ENCODE measurements at places on chromosomes 7 and 10.

DNA sequence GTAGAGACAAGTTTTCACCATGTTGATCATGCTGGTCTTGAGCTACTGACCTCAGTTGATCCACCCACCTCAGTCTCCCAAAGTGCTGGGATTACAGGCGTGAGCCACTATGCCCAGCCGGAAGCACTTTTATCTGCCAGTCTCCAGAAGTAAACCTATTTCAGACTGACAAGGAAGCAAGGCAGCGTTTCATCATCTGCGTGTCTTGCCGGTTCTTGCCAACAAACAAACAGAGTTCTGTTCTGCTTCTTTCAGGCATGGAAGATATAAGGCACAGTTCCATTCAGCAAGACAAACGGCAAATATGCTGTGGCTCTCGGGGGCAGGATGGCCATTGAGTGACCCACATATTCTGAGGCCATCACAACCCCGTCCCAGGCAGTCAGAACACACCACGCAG, 15.5 kb upstream of the LARP4B start:
- DNase-seq, result no peak

GRCh38 chr10:13236638-13237037, 2.5 kb upstream of the UCMA start:
- DNase-seq, result no peak

DNA sequence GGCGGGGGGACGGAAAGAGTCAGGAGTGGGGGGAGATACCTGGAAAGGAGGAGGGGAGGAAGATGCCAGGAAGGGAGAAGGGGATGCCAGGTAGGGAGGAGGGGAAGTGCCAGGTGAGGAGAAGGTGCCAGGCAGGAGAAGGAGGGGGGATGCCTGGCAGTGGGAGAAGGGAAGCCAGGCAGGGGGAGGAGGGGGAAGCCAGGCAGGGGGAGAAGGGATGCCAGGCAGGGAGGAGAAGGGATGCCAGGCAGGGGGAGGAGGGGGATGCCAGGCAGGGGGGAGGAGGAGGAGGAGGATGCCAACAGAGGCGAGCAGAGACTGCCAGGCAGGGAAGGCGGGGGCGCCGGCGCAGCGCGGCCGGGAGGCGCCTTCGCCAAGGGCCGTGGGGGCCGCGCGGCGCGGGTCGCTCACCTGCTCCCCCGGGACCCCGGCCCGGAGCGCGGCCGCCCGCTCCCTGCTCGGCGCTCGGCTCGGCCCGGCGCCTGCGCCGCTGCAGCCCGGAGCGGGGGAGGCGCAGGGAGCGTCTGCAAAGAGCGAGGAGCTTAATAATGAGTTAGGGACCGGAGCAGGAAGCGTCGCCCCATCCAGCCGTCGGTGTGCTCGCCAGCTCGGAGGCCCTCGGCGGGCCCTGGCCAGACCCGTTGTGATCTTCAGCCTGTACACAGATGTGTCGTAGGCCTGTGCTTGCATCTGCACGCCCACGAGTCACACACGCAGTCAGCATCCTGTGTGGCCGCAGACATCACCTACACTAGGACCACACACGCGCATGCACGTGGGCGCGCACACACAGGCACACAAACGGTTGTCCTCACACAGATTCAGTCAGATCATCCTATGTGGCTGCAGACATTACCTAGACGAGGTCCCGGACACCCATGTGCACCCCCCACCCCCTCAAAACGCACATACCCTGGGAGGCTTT, 28.4 kb upstream of the SMARCD3 start:
- peak; percentile 37 for DNase-seq

DNA sequence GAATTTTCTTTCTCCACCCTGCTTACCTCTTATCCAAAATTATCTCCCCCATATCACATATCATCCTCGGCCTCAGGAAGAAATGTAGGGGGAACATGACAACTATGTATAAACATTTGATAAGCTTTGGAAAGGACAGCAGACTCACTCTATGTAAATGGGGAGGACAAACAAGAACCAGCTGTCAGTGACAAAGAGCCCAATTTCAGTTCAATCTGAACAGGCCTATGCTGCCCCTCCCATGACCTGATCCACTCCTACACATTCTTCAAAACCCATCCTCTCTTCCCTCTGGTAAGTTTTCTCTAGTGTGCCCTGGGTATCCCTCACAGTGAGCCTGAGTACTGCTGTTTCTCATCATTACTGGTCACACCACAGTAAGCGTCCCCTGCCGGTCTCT, 20.8 kb downstream of the FZD9 start:
- DNase-seq, result no peak

DNA sequence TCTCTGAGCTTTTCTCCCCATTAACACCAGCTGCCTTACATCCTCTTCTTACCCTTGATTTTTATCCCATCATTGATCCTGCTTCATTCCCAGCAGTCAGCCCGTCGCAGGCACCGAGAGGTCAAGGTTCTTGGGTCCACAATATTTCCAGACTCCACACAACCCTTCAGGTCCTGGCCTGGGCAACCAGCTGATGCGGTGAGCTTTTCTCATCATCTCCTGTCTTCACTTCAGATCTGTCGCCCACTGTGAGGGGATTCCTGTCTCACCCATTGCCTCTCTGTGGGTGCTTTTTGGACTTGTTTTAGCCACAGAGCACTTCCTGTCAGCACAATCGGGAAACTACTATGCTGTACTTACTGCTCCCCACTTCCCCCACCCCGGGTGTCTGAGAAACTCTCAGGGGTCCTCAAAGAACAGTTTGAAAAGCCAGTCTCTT, 8.4 kb upstream of the PVRIG start:
- no peak for DNase-seq

DNA sequence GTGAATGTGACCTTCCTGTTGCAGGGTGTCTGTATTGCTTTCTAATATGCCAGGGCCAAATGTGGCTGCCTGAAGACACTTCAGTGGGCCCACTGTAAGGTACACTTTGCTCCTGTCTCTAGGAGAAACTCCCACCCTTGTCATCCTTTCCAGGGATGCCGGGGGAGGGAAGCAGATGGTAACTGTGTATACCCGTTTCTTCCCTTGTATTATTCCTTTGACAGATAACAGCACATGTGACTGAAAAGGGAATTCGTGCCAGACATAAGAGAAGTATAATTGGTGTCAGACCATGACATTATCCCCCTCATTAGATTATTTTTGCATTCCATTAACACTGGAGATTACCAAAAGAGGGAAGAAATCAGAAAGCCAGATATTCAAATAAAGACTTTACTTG, 317.7 kb downstream of the CAMK1D start:
- no peak for DNase-seq

DNA sequence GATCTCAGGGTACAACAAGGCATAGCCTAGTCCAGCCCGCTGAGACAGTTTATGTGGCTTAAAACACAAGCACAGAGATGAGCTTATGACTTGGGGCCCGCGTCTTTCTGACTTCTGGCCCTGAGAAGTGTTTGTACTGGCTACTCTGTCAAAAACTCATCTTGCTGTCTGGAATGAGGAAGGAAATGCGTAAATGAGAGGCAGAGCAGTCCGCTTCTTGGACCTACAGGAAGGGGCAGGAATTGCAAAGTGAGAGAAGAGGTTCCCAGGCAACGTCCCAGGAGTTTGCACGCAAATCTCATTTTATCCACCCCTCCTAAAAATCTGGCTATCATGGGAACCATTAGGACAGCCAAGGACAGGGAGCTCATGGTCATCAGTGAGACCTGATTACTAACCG, 5.5 kb downstream of the ANXA11 start:
- peak; percentile 93 for DNase-seq

GRCh38 chr7:43491984-43492383, 90.9 kb upstream of the STK17A start:
- peak; percentile 81 for DNase-seq

GRCh38 chr7:467393-467828, 52.2 kb downstream of the PDGFA start:
- no peak for DNase-seq

DNA sequence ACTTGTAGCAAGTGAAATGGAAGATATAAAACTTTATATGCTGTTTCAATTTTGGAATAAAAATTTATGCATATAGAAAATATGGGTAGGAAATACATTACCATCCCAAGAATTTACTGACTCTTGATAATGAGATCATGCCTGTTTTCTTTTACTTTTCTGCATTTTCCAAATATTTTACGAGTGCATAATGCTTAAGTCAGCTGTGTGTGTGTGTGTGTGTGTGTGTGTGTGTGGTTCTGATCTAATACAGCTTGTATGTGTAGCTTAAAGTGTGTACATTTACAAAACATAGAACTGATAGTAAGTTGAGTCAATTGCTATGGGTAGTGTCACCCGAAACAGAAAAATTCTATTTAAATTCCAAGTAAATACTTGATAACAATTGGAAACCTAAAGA, 315.9 kb upstream of the LRRN3 start:
- DNase-seq, result no peak

DNA sequence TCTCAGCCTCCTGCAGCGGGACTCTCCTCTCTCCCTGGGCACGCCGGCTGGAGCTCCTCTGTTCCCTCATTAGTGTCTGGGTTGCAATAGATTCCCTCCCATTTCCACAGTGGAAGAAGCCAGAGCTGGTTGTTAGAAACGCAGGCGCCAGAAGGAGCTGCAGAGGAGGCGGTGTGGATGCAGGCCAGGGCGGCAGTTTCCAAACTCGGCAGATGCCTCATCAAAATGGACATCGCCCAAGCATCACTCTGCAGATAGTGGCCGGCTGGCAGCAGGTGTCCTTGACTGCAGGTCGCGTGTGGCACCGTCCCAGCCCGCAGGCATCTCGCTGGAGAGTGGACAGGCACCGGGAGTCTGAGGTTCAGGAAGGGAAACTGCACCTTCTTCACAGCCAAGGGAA, 201.8 kb downstream of the TCERG1L start:
- no peak for DNase-seq

DNA sequence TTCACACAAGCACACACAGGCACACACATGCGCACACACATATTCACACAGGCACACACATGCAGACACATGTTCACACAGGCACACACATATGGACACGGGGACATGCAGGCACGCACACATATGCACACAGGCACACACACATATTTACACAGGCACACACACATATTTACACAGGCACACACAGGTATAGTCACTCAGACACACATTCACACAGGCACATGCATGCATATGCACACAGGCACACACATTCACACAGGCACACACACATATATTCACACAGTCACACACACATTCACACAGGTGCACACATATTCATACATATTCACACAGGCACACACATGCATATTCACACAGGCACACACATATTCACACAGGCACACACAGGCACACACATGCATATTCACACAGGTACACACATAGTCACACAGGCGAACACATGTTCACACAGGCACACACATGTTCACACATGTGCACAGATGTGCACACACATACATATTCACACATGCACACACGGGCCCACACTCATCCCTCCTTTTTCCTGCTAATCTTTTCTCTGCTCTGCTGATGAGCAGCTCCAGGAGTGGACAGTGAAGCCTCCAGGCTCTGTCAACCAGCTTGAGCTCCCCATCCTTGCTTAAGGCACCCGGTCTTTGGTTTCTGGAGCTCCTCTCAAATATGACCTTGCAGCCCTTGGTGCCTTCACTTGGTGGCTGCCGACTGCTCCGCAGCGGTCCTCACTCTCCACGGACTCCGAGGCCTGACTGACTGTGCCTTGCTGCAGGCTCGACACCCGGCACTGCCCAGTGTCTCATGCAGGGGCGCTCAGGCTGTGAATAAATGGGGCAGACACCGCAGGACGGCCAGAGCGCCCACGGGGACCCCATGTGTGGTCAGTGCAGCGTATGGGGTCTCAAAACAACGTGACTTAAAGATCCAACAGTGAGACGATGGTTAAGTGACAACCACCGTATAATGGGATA, 581.2 kb upstream of the MGMT start:
- no peak for DNase-seq

- DNase-seq, result no peak
Measured at GRCh38 chr10:69513617-69514016, 59.6 kb downstream of the NEUROG3 start.

DNA sequence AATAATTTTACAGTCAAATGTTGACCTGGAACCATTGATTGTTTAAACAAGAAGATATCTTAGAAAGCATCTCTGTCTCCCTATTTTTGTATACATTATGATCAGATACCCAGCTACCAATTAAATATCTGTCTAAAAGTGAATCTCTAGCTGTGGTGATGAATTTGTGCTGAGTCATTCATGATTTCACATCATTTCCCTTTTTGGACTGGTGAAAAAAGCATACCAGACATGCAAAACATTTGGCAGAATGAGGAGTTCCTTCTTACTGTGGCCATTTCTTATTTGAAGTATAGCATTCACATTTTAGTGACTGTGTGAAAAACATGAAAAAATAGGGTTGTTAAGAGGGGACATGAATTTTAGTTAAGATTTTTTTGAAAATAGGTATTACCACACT, 98.0 kb upstream of the GATA3 start:
- DNase-seq, result peak; percentile 66

DNA sequence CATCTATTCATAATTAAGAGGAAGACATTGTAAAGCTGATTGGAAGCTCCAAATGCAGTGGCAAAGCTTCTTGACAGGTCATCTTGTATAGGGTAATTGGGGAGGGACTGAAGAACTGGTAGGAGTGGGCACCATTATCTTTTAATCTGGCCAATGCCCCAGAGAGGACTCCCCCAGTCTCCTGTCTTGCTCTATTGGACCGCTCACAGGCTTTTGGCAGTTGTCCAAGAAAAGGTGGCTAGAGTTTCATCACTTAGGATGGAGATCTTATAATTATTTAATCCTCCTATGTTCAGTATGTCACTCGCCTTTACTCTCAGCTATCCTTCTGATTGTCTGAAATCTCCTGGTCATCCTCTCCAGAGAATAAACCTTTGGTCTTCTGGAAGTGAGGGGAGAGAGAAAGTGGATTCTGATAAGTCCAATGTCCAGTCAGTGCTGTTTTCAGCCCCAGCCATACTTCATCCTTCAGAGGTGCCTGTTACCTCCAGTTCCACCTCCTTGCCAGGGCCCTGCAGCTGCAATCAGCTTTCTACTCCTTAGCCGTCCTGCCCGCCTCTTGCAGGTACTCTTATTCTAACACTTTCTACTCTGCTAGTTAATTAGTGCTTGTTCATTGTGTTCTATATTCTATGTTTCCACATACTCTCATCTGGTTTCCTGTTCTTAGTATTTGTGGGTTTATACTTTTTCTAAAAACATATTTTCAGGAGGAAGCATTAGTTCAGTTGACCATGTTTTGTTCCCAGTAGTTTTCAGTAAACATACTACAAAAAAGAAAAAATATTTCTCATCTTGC, 241.6 kb downstream of the NSUN6 start:
- DNase-seq, result no peak

- no peak for DNase-seq
Measured at GRCh38 chr7:18975276-18975675, 142.2 kb downstream of the TWIST1 start.

DNA sequence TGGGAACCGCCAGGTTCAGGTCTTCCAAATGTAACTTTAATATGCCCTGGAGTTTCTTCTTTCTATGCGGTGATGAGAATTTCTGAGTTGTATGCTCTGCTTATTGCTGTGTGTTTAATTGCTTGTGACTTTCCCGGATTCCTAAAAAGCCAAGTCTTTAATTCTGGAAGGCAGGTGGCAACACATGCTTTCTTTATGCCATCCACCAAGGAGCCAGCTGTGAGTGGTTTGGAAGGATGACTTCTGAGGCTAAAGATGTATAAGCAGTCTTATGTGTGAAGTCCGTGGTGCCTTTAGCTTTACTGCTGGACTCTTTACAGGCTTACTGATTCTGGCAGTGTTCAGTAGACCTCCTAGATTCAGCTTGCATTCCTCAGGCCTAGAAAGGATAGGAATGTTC, 3.1 kb downstream of the SDK1 start:
- no peak for DNase-seq

GRCh38 chr10:13238271-13239077, 4.3 kb upstream of the UCMA start:
- DNase-seq, result no peak

- no peak for DNase-seq
Measured at GRCh38 chr10:11331046-11331577, 280.3 kb downstream of the USP6NL start.

- DNase-seq, result peak; percentile 15
Measured at GRCh38 chr7:125363873-125364272, 434.2 kb upstream of the POT1 start.
